ENCODE measurements at places on chromosomes 16 and 17. TPM values are rescaled to one million over a fixed set of nuclear protein-coding genes. Genes with fewer than 3 reads are reported as not detected.

LLGL2 gene
- 0.32 TPM for total RNA-seq

TMEM95 gene
- not detected for total RNA-seq

KRTAP2-2 gene
- total RNA-seq: not detected

TPSD1 gene
- total RNA-seq: not detected

All from articular chondrocyte of knee joint (primary cell).